NCI-H1417 (cell line): ENCODE measurements at places on chromosomes 13 and 19.

DNA sequence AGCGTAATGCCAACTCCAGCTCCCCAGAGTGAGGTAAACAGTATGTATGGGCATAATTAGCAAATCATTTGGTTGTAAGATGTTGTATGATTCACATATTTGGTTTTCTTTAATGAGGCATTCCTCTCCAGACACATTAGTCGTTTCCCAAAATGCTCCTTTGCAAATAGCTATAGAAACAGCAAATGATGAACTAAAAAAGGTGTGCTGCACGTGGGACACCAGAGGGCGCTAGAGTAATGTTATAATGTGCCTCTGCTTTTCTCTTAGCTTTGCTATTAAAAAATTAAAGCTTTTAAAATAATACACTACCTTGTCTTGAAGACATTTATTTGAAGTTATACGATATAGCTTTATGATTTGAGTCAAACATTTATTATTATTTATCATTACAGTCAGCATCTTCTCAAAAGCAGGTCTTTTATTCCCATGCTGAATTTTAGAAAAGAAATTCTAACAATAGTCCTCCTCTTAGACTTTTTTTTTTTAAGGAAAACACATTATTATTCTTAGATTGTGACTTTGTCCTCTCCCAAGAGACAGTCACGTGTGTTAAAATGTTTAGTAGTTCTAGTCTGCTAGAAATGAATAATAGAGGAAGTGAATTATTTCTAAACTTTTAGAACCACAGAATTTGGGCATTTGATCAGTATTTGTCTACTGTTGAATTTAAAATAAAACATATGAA lies 121.6 kb upstream of the FRY start:
- peak; percentile 49 for DNase-seq

- DNase-seq: no peak
These were observed 1.6 kb upstream of the BEST2 start for GRCh38 chr19:12749938-12750521.

DNA sequence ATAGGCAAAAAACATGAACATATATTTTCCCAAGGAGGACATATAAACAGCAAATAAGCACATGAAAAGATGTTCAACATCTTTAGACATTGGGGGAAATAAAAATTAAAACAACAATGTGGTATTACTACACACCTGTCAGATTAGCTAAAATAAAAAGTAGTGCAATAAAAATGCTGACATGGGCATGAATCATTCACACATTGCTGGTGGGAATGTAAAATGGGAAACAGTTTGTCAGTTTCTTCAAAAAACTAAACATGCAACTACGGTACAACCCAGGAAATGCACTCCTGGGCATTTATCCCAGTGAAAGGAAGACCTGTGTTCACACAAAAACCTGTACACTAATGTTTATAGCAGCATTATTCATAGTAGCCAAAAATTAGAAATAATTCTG lies 5.3 kb upstream of the SUCLA2 start:
- no peak for DNase-seq

DNA sequence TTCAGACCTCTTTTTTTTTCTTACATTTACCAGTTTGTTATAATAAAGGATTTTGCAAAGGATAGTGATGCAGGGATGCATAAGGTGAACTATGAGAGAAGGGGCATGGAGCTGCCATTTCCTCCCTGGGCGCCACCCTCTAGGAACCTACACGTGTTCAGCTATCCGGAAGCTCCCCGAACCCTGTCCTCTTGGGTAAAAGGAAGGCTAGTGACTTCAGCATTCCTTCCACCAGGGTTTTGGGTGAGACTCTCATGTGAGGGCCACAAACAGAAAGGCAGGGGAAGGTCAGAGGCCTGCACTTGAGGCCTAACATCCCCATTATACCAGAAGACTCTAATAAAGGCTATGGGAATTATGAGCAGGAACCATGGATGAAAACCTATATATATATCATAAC lies 57.3 kb downstream of the IFT88 start:
- DNase-seq: no peak

DNA sequence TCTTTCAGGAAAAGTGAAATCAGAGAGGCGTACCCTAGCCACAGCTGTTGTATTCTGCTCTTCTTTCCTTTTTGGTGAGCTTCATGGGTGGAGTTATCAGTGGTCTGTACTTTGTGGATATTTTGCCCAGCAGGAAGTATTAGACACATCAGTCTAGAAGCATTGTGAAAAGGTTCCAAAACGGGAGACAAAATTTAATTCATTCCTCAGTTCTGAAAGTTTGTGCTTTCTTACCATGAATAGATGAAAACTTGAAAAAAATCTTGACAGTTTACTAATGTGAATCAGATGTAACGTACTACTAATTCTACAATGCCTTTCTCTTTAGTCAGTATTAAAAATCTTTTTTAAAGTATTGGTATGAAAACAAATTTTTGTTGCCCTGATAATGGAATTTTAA lies 116.8 kb downstream of the DNAJC3 start:
- DNase-seq: no peak

GRCh38 chr19:28710278-28710677 lies 502.7 kb downstream of the UQCRFS1 start:
- no peak for DNase-seq

GRCh38 chr13:111153279-111153976 lies 38.3 kb downstream of the ARHGEF7 start:
- peak; percentile 98 for DNase-seq

GRCh38 chr13:44301639-44302015 lies 72.0 kb upstream of the SERP2 start:
- no peak for DNase-seq

- DNase-seq: no peak
These were observed 7.7 kb downstream of the ATP13A1 start for GRCh38 chr19:19655641-19656343.

DNA sequence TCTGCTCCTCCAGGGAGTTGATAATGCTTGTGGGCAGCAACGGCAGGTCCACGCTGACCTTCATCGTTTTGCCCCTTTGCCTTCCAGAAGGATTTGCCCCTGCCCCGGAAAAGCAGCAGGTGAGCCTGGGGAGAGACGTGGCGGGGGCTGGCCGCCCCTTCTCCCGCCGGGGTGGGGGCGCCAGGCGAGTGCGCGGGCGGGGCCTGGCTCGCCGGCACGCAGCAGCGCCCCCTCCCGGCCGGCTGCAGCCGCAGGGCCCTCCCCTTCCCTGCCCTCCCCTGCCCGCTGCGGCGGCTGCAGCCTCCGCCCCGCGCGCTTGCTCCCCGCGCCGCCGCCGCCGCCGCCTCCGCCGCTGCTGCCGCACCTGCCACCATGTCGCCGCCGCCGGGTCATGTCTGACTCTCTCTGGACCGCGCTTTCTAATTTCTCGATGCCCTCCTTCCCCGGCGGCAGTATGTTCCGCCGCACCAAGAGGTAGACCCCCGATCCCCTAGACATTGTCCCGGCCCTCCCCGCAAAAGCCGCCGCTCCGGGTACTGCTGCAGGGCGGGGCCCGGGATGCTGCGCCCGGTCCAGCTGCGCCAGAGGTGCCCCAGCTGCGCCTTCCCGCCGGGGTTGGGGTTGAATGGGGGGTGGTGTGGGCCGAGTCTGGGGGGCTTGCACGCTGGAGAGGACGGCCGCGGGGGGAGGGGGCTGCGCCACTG lies at the start of gene MAST1:
MAST1 (plus strand) TSS at position 334 of the 704 bp plus-strand sequence; CDS start at position 392, 58 bp downstream.
- peak; percentile 44 for DNase-seq

- no peak for DNase-seq
These were observed 13.6 kb downstream of the EMP3 start for GRCh38 chr19:48338802-48339503.

GRCh38 chr13:23991119-23991518 lies 93.8 kb upstream of the C1QTNF9B start:
- no peak for DNase-seq

GRCh38 chr13:97284558-97284957 lies 62.4 kb downstream of the MBNL2 start:
- DNase-seq: no peak

GRCh38 chr19:18778826-18779495 lies 12.1 kb downstream of the COMP start:
- DNase-seq: no peak

DNA sequence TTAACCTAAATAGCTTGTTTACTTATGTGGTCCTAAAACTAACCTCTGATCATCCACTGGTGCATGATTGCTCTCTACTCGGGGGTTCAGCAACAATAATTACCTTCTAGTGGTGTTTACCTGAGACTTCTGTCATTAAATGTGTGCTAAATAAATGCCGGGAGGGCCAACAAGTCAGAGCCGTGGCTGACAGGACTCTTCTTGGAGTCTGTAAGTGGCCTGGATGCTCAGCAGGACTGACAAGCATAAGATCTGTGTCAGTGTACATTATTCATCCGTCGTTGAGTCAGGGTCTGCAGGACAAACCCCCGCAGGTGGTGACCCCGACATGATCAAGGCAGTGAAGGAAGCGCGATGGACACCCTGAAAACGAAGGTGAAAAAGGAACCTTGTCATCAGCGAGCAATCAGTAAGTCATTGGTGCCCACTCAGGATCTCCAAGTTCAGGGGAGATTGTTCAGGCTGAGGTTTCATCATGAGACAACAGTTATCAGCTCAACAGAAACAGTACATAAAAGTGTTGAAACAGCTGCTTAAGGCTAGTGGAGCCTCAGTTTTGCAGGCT lies 1466.9 kb downstream of the UQCRFS1 start:
- DNase-seq: no peak

DNA sequence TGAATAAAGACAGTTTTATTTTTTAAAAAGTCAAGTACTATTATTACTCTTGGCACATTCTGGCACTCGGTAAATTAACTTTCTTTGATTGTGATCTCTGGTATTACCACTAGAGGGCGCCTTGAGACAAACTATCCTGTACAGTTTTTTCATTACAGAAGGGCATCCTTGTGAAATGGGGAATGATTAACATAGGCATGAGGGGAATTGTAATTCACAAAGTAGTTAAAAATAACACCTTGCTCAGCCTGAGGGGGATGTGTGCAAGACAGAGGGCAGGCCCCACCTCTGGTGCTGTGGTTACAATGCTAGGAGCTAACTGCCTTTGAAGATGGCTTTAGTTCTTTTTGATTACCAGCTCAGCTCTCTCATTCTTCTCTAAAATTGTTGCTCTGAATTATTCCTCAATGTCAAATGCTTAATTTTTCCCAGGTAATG lies 24.2 kb upstream of the C1QTNF9B start:
- peak; percentile 69 for DNase-seq

DNA sequence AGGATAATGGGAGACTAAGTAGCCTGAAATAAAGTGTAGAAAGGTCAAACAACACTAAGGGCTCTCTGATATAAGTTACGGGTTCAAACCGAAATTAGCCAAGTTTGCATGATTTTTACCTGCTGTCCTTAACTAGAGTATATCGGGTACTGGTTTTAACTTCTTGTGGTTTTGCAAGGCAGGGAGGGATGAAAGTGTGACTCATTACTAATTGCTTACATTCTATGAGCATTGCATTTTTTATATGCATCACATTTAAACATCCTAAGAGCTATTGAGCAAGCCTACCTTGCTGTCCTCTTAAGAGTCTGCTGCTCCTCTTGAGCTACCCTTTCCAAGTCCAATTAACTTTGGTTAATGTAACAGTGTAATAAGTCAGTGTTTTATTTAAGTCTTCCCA lies 415.4 kb downstream of the SLITRK5 start:
- no peak for DNase-seq

- no peak for DNase-seq
These were observed 26.8 kb upstream of the ADGRE5 start for GRCh38 chr19:14354445-14354844.

DNA sequence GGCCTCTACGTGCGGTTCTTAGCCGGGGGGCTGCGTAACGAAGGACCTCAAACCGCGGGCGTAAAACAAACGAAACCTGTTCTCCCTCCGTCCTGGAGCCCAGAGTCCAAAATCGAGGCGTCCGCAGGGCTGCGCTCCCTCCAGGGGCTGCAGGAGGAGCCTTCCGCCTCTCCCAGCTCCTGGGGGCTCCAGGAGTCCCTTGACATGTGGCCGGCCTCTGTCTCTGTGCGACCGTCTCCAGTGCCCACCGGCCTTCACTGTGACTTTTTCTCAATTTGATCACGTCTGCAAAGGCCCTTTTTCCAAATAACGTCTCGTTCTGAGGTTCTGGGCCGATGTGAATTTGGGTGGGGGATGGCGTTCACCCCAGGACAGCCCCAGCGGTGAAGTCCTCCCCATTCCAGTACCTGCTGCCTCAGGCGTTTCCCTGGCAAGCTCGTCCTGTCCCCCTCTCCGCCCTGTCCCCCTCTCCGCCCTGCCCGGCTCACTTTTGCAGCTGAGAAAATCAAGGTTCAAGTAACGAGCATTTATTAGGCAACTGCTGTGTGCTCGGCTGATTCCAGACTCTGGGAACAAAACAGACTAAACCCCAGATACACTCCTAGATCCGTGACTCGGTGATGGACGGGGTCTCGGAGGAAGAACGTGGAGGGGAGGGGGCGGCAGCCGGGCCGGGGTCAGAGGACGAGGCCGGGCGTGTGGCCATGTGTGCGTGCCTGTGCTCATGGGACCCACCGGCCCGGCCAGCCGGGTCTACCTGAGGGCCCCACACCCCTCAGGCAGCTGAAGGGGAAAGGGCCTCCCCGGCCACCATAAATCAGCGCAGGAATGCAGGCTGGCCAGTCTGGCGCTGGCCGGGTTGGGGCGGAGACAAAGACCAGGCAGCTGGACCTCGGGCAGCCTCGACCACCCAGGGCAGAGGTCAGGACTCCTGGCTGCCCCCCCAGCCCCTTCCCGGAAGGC lies 28.1 kb upstream of the WDR18 start:
- no peak for DNase-seq

DNA sequence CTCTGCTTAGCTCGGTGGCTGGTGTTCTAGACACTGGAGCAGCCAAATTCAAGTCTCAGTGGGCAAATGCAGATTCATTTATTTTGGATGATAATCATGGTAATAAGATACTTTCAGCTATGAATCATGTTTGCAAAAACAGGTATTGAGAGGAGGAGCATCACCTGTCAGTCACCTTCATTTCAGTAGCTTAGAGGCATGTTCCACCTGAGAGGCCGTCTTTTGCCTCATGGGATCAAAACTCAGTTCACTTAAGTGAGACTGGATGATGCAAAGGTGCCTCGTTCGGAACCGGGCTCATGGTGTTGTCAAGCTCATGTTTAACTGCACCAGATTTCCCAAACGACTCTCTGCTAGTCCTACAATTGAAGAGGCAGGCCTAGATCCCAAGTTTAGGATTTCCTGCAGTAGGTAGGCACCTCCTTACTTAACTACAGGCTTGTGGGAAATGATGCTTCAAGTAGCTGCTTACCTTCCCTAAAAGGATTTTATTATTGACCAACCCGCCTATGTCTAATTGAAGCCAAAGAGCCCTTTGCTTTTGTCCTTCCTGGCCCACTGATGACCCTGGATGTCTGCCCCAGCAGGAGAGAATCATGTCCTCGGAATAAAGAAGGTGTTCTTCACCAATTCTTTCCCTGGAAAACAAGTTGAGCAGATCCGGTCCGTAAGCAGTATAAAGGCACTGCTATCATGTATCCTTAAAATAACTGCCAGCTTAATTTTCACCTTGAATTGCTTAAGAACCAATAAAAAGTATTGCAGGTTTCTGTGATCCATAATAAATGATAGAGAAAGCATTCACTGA lies 60.0 kb downstream of the ZAR1L start:
- DNase-seq: no peak

DNA sequence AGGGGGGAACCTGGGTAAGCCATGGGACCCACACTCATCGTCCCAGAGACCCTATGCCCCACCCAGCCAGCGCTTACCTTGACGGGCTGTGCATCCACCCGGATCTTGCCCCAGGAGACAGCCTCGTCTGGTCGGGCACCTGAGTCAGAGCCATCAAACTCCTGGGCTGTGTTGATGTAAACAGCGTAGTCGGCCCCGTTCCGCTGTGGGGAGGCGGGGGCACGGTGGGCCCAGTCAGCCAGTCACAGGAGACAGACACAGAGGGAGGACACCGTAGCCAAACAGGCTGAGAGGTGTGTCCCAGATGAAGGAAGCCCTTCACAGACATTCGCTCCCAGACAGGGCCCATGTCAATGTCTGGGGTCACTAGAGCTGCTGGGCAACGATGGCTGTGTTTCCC lies 5.7 kb downstream of the DHPS start:
- DNase-seq: no peak
